Stimulated activated effector memory CD8-positive, alpha-beta T cell treated with anti-CD3 and anti-CD28 coated beads, Interleukin-12 subunit alpha, Interleukin-12 subunit beta, amount 100 ng/mL, for 72 hours (primary cell): ENCODE measurements at places on chromosomes 13 and 19.
A peak's percentile ranks its signal among the peaks of the same experiment; 100 is the strongest.

- DNase-seq = no peak
Measured at GRCh38 chr13:27659145-27659865, 37.6 kb downstream of the POLR1D start.

GRCh38 chr13:114046431-114046975 lies 72.6 kb upstream of the C13orf46 start:
- DNase-seq = no peak

DNA sequence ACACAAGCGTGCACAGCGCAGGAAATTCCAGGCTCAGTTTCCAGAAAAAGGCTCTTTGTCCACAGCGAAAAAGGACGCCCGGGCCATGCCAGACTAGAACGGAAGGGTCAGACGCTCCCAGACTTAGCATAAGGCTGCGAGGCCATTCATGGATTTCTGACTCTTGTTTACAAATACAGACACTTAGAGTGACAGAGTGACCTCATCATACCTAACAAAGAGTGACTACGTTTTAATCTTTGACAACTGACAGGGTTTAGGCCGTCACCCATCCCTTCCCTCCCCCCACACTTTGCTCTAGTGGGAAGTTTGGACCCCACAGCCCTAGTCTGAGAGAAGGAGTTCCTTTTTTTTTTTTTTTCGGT lies 418 bp upstream of the ZNF709 start:
- DNase-seq = no peak

GRCh38 chr13:45615501-45616101 lies at the start of gene ERICH6B:
ERICH6B (minus strand) TSS chr13:45615739; CDS start chr13:45597005, 18,734 bp downstream.
- DNase-seq = no peak

DNA sequence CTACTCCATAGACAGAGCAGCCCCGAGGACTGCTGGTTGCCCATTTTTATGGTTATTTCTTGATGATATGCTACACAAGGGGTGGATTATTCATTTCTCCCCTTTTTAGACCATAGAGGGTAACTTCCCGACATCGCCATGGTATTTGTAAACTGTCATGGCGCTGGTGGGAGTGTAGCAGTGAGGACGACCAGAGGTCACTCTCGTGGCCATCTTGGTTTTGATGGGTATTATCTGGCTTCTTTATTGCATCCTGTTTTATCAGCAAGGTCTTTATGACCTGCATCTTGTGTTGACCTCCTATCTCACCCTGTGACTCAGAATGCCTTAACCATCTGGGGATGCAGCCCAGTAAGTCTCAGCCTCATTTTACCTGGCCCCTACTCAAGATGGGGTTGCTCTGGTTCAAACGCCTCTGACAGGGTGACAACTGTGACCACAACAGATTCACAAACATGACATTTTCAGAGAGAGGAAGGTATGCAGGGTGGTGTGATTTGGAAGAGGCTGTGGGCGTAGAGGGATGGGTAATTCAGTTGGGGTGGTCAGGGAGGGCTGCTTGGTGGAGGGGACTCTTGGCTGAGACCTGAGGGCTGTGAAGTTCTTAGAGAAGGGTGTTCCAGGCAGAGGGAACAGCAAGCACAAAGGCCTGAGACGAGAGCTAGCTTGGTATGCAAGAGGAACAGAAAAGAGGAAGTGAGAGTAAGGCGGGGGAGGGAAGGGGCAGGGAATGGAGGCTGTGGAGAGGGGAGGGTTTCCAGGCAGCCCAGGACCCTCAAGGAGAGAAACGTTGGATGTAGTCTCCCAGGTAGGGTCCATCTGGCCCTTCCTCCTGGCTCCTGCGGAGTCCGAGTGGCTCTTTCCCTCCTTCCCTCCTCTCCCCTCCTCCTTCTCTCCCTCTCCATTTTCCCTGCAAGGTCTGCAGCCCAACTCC lies 23.5 kb downstream of the FAM187B start:
- DNase-seq = no peak

GRCh38 chr13:48220981-48221685 lies 11.9 kb upstream of the ITM2B start:
- DNase-seq = no peak

DNA sequence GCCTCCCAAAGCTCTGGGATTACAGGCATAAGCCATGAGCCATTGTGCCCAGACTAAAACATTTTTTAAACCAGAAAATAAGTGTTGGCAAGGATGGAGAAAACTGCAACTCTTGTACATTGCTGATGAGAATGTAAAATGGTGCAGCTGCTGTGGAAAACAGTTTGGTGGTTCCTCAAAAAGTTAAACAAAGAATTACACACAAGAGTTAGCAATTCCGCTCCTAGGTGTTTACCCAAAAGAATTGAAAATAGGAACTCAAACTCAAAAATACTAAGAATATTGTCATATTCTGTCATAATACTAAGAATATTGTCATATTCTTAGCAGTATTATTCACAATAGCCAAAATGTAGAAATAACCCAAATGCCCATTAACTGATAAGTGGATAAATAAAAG lies 39.7 kb upstream of the USP12 start:
- DNase-seq = no peak

DNA sequence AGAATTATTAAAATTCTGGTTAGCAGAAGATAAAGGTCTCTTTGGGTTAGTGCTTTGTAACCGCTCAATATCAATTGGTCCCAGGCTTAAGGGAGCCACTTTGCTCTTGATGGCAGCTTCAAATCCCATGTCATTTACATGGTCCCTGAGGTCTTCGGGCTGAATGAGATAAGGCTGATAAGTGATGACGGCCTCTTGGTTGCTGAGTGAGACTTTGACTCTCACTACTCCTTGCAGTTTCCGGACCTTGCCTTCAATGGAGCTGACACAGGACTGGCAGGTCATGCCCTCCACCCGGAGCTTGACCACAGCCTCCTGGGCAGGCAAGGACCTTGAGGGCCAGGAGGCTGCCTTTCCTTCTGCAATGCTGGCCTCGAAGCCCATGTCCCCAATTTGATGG lies 36.8 kb downstream of the ATP7B start:
- DNase-seq = no peak

DNA sequence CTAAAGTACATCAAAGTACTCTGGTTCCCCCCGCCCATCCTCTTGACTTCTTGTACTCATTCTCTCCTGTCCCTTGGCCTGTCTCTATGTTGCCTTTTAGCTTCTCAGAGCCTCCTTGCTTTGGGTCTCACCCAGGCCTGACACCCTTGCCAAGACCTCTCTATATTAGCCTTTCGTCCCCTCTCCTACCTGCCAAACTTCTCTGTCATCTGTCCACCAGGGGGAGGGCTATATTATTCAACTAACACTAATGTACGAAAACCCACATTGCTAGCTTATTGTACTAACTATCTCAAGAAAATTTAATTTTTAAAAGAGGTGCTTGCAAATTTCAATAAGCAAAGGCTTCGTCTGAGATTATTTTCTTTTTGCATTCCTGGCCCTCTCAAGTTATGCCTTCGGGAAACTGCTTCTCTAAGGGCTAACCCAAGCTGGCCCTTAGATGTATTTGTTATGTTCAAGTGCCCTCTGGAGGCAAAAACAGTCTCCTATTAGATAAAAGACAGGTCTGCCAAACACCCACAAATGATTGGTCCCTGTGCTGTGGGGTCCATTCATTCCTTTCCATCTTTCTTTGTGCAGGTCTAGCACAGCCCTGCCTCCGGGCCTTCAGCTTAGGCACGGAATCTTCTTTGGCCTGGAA lies 6.3 kb upstream of the MRPS31 start:
- DNase-seq = peak; percentile 36

GRCh38 chr13:92297971-92298942 lies 899.8 kb downstream of the GPC5 start:
- no peak for DNase-seq

DNA sequence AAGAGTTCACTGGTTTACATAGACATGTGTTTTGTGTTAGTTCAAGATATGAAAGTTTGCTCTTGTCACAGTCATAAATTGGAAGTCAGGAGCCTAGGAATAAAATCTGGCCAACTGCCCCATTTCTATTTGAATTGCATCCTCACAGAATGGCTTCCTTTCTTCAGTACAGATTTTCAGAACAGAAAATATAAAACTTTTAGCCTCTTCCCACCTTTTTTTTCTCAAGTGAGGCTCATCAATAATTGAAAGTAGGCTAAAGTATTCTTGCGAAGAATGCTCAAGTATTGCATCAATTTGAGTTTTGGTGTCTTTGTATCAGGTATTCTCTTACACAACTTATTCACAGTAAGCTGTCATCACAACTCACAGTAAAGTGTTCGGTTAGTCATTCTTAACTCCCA lies 802.7 kb downstream of the PCDH9 start:
- no peak for DNase-seq

DNA sequence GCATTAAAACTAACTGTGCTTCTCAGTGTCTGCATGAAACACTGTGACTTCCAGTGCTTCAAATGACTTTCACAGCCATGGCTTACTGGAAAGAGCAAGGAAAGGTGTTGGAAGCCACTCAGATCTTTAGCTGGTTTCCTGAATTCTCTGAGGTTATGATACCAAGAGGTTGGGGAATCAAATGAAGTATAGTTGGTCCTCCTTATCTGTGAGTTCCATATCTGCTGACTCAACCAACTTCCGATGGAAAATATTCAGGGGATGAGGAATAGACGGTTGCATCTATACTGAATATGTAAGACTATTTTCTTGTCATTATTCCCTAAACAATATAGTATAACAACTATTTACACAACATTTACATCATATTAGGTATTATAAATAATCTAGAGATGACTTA lies 32.4 kb downstream of the EPSTI1 start:
- no peak for DNase-seq

DNA sequence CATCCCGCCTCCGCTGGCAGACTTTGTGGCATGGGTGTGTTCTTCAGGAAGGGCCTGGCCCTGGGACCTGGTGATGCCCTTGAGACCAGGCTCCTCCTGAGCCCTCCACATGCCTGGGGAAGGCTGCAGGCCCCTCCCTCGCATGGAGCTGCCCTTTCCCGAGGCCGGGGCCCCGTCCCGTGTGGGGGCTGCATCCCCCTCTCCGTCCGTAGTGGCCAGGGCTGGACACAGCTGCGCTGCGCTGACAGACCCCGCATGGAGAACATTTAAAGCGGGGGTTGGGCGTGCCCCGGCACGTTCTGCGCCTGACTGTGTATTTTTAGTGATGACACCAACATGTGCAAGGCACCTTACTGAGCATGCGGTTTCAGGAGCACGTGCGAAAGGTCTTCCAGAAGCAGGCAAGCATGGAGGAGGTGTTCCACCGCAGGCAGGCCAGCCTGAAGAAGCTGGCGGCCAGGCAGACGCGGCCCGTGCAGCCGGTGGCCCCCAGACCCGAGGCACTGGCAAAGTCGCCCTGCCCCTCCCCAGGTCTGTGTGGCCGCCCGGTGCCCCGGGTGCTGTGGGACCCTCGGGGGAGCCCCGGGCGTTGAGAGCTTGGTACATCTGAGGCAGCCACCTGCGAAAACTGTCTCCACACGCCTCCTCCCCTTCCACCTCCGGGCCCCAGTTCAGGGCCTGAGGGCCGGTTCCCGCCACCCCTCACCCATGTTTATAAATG lies 28.8 kb upstream of the F7 start:
- no peak for DNase-seq

- DNase-seq = no peak
Measured at GRCh38 chr19:47100290-47100689, 13.3 kb downstream of the ZC3H4 start.

DNA sequence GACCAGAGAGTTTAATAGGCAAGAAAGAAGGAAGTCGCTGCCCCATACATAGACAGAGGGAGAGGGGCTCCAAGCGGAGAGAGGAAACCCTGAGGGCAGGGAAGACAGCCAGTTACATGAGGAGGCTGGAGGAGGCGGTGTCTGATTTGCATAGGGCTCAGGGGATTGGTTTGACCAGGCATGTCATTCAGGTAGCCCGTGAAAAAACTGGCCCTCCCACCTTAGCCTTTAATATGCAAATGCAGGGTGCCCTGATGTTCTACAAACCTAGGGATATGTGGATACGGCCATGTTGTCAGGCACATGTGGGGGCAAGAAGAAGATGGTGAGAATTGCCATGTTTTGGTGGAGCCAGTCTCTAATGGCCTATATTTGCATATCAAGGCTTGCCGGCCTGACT lies 1461.6 kb downstream of the PCDH9 start:
- DNase-seq = no peak

- no peak for DNase-seq
Measured at GRCh38 chr13:33217256-33217655, 68.3 kb downstream of the STARD13 start.

DNA sequence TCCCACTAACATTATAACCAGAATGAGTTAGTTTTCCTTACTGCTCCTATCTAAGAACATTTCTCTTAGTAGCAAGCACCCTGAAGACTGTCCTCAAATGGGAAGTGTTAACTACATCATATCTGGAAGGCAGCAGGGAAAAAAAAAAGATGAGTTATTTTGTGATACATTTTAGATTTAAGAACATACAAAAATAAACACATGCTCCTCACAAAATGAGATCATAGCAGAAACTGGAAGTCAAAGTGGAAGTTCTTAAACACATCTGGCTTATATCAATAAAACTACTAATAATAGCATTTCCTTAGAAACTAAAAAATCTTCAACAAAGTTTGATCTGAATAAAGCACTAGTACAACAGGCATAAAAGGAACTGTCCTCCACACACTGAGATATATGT lies 70.4 kb downstream of the SLITRK6 start:
- no peak for DNase-seq

DNA sequence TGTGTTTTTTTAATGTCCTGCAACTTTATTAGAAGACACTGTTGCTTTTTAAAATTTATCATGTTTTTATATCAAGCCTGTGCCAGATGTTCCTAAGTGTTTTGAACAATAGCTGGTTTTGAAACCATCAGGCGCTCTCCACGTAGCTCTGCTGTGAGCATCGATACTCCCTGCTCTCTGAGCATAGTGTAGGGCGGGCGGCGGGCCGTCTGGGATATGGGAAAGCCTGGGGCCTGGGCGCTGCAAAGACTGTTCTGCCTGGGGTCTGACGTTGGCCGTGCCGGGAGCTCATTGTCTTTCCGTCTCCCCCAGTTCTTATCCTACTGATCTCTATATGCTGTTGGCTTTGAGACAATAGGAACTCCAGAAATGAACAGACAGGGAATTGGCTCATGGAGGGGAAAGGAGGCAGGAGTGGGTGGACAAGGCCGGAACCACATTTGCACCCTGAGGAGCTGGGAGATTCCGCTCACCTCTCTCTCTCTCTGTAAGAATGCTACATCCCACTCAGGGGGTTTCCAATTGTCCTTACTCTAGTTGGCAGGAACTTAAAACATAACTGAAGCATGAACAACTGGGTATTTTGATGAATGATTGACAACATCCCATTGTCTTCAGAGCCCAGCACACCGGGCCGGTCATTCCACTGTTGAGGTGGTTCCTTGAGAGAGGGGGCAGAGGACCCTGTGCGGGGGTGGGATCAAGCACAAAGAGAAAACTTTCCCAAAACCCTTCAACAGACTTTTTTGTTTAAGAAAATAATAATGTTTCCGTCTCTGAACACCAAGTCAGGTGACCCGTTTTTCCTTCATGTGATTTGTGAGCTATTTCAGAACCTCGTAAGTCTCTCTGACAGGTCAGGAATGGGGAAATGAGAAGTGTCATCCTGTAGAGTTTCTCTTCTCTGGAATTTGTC lies 64.7 kb downstream of the COL4A2 start:
- DNase-seq = no peak

- DNase-seq = no peak
Measured at GRCh38 chr13:50441130-50441529, 402.4 kb downstream of the DLEU7 start.

GRCh38 chr13:109900741-109901140 lies 114.4 kb upstream of the IRS2 start:
- DNase-seq = no peak
